ENCODE measurements at places on chromosomes 5 and 9.

- DNase-seq: no peak
Measured at GRCh38 chr9:124349267-124349666, 66.0 kb downstream of the PSMB7 start.

DNA sequence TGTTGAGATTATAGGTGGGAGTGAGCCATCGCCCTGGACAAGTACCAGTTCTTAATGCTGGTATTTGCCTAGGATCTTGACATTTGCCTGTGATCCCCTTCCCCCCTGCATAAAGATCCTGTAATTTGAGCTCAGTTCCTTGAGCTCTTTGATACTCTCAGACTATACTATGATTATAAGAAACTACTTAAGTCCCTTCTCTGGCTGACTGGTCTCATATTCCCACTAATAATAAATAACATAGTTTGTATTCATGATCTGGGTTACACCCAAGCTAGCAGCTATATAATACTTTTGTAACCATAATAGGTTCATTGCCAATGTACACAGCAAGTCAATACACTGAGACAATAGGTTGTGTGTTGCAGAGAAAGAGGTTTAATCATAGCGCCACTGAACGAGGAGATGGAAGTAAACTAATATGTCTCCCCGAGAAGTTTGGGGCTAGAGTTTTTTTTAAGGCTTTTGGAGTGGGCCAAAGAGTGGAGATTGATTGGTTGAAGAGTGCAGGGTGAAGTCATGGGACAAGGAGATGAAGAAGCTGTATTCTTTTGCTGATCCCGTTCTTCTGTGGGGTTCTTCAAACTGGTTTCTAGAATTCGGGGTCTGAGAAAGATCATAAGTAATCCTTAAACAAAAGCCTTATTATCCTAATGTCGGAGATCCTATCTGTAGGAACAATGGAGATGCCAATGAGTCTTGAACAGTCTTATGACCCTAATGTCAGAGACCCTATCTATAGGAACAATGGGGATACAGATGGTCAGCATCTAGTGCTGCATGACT, 20.7 kb upstream of the SHOC1 start:
- no peak for DNase-seq

DNA sequence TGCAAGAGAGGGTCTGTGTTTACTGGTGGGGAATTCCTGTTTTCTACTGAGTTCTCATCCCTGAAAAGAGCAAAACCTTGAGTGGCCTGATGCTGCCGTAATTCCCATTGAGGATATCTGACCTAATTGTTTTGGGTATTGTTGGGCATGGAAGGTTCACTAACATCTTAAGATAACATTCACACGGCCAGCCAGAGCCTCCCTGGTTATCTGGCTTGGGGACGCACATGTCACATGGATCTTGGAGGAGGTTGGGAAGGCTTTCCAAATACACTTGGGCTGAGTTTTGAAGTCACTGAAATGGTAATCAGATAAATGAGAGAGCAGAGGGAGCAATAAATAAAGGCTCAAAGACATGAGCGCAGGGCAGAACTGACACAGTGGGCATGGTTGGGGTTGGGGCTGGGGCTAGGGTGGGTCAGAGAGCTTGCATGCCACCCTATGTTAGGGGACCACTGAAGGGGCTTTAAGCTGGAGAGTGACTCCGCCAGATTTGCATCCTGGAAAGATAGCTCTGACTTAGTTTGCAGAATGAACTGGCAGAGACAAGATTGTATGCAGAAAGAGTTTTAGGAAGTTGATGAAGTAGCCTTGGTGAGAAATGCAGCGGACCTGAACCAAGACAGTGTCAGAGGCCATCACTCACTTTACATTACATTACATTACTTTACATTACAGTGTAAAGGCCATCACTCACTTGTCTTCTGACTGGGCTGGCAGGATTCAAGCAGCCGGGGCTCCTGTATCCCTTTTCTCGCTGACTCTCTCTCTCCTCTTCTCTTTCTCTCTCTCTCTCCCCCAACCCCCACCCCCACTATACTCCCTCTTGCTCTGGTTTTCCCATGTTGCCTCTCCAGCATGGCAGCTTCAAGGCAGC, 24.2 kb downstream of the SLC1A1 start:
- no peak for DNase-seq

GRCh38 chr9:92774274-92774673, 9.6 kb upstream of the BICD2 start:
- no peak for DNase-seq

GRCh38 chr5:180105827-180106312, 34.3 kb upstream of the RNF130 start:
- DNase-seq: no peak

DNA sequence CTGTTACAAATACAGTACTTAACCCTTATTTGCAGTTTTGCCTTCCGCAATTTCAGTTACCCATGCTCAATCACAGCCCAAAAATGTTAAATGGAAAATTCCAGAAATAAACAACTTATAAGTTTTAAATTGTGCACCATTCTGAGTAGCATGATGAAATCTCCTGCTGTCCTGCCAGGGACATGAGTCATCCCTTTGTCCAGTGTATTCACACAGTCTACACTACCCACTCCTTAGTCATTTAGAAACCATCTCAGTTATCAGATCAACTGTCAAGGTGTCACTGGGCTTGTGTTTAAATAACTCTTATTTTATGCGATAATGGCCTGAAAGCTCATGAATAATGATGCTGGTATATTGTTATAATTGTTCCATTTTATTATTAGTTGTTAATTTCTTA, 95.8 kb downstream of the PLCXD3 start:
- DNase-seq: no peak

- DNase-seq: no peak
Measured at GRCh38 chr5:44719856-44720255, 88.9 kb upstream of the MRPS30 start.

DNA sequence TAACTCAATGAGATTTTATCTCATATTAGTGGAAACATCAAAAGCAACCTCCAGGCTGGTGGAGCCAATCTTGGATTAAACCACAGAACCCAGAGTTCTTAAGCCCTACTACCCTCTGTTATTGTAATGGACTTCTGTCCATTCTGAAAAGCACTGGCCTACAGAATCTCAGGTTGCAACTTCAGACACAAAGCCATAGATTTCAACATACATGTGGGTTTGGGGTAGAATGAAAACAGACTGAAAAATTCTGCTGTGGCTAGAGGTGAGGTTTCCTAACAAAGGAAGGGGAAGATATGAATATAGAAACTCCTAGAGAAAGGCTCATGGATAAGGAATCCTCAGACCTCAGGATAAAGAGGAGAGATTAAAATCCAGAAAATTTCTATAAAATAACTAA, 569.8 kb upstream of the RIOK2 start:
- DNase-seq: no peak

DNA sequence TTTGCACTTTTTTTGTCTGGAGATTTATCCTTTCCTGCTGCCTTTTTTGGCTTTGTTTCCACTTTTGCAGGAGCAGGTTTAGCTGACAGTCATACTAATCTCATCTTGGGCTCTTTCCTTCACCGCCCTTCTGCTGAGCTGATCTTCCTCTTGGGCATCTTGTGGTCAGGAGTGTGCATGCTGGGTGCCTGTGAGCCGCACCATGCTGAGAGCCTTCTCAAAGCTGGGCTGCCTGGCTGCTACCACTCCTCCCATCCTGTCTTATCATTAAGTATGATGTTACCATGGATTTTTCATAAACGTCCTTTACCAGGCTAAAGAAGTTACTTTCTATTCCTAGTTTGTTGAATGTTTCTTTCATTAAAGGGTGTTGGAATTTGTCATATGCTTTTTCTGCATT, 49.5 kb upstream of the MCCC2 start:
- DNase-seq: no peak

DNA sequence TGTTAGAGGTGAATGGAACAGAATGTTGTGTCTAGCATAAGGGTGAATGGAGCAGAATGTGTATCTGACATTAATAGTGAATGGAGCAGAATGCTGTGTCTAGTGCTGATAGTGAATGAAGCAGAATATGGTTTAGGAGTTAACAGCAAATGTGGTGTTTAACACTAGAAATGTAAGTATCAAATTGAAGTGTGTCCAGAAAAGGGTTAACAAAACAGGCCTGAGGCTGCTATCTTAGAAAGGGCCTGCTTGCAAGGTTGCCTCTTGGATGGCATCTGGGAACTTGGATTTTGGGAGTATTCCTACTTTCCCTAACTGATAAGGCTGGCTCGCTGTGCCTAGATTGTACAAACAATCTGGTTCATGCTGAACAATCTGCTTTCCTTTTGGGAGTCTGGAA, 76.1 kb downstream of the G3BP1 start:
- no peak for DNase-seq

DNA sequence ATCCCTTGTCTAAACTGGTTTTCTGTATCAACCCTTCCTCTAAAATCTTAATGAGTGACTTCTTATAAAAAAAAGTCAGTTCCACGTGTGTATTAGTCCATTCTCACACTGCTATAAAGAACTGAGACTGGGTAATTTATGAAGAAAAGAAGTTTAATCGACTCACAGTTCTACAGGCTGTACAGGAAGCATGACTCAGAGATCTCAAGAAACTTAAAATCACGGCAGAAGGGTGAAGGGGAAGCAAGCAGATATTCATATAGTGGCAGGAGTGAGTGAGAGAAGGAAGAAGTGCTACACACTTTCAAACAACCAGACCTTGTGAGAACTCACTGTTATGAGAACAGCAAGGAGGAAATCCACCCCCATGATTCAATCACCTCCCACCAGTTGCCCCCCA, 307.8 kb upstream of the ARRDC3 start:
- no peak for DNase-seq

- no peak for DNase-seq
Measured at GRCh38 chr5:148147415-148147814, 20.9 kb upstream of the SPINK14 start.

DNA sequence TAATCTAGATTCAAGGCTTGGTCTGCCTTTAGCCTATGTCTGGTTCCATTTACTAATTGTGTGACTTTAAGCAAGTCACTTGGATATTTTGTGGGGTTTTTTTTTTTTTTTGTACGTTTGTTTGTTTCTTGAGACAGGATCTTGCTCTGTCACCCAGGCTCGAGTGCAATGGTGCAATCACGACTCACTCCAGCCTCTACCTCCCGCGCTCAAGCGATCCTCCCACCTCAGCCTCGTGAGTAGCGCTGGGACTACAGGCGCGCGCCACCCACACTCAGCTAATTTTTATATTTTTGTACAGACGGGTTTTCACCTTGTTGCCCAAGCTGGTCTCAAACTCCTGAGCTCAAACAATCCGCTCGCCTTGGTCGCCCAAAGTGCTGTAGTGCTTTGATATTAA, 1.1 kb upstream of the PFDN1 start:
- no peak for DNase-seq

GRCh38 chr5:140010798-140011197, 32.3 kb downstream of the NRG2 start:
- DNase-seq: no peak

DNA sequence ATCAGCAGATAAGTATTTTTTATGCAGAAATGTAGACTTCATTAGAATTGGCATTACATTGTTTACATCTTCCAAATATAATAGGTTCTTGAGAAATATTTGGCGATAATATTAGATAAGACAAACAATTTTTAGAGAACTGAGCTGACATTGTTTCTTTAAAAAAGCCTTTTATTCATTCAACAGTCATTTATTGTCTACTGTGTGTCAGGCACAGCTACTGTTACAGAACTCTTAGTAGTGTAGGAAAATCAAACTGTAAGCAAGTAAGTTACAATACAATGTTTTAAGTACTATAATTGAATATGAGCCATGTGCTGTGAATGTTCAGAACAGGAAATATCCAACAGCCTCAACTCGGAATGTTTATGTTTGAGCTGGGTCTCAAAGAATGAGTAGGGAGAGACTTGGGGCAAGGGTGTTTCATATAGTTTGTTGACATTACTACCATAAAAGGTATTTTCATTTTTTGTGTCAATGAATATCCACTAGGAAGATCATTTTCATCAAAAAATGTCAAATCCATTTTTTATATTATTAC, 114.0 kb downstream of the CDC42SE2 start:
- no peak for DNase-seq

GRCh38 chr9:133004091-133004998, 25.9 kb downstream of the GFI1B start:
- DNase-seq: no peak

DNA sequence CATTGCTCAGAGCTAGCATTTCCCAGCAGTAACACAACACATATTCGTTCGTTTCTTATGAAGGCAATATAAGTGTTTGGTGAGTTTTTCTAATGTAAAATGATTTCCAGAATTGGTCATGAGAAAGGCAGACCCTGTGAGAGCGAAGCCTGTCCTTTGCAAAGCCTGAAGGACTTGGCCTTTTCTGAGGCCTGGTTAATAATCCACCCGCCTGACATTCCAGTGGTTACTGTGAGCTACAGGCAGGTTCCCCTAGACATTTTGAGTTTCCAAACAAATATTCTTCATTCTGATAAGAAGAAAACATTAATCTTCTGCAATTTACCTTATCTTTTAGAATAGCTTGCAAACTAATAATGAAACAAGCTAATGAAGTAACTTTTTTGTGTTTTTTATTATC, 38.0 kb downstream of the ADAMTS16 start:
- peak; percentile 8 for DNase-seq

DNA sequence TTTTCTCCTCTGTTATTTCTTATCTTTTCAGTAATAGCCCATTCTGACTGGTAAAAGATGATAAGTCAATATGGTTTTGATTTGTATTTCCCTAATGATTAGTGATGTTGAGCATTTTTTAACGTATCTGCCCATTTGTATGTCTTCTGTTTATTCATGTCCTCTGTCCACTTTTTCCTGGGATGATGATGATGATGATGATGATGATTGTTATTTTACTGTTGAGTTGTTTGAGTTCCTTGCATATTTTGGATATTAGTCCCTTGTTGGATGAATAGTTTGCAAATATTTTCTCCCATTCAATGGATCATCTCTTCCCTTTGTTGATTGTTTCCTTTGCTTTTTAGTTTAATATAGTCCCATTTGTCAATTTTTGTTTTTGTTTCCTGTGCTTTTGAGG, 27.0 kb downstream of the UTP15 start:
- DNase-seq: no peak

- no peak for DNase-seq
Measured at GRCh38 chr9:4073371-4073770, 226.5 kb downstream of the GLIS3 start.

- DNase-seq: no peak
Measured at GRCh38 chr5:9351546-9351945, 194.3 kb downstream of the SEMA5A start.

DNA sequence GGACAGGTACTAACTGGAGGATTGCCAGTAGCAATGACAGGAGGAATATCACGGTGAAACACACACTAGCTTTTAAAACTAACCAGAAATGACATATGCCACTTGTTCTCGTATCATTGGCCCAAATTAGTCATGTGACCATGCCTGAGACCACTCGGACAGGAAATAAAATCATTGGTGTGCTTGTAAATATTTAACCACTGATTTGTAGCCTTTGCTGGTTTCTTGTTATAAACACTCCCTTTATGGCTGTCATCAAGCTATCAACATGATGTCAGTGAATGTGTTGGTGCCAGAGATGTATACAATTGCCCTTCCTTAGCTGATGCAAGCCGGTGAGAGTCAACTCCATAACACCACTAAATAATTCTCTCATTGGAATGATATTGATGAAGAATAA, 123.7 kb upstream of the ANKH start:
- DNase-seq: no peak
